Stimulated activated CD8-positive, alpha-beta memory T cell treated with anti-CD3 and anti-CD28 coated beads, Interleukin-15, amount 100 ng/mL, for 24 hours (primary cell): ENCODE measurements at places on chromosomes 12 and 14.

GRCh38 chr12:644818-645552 is 18.3 kb downstream of the NINJ2 start:
- DNase-seq: no peak

- no peak for DNase-seq
Observed at GRCh38 chr12:66541426-66541825, 137.4 kb downstream of the GRIP1 start.

- DNase-seq: no peak
Observed at GRCh38 chr12:69835081-69835480, 10.1 kb downstream of the MYRFL start.

DNA sequence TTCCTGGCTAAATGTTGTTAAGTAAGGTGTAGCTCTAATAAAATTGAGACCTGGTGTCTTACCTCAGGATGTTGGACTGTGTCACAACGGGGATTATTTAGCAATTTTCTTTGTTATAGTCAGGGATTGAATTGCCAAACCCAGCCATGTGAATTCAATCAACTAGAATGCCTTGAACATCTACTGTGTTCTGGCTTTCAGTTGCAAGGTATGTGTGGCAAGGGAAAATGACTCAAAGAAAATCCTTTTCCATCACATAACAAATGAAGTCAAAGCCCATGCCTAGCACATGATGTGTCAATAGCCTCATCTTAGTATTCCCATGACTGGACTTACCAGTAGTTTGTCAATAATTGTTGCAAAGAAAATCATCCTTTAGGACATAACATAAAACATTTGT is 519.8 kb upstream of the FLRT2 start:
- no peak for DNase-seq

- DNase-seq: no peak
Observed at GRCh38 chr14:70442750-70443149, 9.2 kb upstream of the ADAM21 start.

DNA sequence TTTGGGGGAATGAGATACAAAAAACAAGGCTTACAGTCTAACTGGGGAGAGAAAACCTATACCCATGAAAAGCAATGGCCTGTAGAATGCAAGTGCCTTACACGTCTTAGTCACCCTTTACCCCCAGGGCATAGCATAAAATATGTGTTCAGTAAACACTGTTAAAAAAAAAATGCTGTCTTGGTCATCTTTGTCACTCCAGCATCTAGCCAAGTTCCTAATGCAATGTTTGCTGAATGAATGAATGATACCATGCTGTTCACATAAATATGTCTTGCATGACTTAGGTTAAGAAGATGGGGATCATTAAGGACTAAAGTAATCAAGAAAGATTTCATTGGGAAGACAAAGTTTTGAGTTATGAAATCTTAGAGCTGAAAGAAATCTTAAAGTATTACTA is 38.5 kb downstream of the PPP2R5E start:
- no peak for DNase-seq

GRCh38 chr12:230925-231671 is 17.1 kb upstream of the SLC6A12 start:
- DNase-seq: no peak

DNA sequence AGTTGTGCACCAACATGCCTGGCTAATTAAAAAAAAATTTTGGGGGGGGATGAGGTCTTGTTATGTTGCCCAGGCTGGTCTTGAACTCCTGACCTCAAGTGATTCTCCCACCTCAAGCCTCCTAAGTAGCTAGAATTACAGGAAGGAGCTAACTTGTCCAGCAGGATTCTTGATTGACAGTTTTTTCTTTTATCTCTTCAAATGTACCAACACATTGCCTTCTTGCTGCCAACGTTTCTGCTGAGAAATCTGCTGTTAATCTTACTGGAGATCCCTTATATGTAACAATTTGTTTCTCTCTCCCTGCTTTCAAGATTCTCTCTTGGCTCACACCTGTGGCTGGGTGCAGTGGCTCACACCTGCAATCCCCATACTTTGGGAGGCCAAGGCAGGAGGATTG is 22.4 kb upstream of the MARK3 start:
- no peak for DNase-seq

DNA sequence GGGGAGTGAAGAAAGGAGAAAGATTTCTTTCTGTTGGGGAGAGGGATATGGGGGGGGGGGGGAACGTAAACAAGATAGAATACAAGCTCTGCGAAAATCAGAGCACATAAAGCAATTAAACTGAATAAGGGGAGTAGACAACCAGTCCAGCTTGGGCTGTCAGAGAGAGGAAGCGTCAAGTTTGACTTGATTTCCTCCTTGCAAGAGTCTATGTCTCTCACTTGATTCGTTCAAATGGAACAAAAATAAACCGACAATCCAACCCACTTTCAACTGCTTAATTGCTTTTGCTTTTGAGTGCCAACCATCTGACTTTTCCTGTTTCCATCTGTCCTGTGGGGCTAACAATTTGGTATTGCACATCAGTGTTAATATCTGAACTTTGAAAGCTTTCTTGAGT is 942 bp downstream of the SYT1 start:
- DNase-seq: no peak

GRCh38 chr14:69281450-69282169 is 21.7 kb downstream of the GALNT16 start:
- DNase-seq: no peak

GRCh38 chr14:90062127-90062794 is 467 bp downstream of the KCNK13 start:
- no peak for DNase-seq

DNA sequence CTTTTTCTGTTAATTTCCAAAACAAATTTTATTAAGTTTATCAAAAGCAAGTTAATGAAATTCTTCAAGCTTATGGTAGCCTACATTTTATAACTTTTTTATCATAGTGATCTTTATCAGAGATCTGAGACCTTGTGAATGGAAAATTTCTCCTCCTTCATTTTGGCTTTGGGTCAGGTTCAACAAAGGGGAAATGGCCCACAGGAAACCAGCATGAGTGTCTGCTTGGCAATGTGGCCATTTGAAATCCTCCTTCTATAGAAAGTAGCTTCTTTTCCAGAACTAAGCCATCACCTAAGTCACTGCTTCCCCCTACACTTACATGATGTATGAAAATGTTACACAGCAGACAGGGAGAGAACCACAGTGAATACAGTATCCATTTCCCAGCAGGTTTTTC is 1.6 kb downstream of the RHOJ start:
- no peak for DNase-seq

GRCh38 chr12:111406474-111407376 is 1.0 kb downstream of the SH2B3 start:
- DNase-seq: no peak

DNA sequence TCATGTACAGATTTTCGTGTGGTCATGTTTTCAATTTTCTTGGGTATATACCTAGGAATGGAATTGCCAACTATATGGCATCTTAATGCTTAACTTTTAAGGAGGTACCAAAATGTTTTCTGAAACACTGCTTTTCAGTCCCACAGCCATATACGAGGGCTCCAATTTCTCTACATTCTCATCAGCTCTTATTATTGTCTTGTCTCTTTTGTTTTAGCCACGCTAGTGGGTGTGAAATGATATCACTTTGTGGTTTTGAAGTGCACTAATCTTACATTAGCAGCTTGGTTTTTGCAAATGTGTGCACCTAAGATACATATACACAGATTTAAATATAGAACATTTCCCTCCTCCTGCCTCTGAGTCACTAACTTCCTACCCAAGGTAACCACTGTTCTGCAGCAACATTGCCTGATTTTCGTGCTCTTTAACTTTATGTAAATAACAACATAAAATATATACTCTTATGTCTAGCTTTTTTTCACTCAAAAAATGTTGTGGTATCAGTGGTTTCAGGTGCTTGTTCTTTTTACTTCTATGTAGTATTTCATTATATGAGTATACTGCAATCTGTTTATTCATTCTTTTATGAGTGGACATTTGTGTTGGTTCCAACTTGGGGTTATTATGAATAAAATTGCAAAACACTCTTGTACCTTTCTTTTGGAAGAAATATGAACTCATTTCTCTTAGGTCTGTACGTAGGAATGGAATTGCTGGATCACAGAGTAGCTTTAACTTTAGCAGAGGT is 73.1 kb downstream of the ZFP36L1 start:
- DNase-seq: no peak

DNA sequence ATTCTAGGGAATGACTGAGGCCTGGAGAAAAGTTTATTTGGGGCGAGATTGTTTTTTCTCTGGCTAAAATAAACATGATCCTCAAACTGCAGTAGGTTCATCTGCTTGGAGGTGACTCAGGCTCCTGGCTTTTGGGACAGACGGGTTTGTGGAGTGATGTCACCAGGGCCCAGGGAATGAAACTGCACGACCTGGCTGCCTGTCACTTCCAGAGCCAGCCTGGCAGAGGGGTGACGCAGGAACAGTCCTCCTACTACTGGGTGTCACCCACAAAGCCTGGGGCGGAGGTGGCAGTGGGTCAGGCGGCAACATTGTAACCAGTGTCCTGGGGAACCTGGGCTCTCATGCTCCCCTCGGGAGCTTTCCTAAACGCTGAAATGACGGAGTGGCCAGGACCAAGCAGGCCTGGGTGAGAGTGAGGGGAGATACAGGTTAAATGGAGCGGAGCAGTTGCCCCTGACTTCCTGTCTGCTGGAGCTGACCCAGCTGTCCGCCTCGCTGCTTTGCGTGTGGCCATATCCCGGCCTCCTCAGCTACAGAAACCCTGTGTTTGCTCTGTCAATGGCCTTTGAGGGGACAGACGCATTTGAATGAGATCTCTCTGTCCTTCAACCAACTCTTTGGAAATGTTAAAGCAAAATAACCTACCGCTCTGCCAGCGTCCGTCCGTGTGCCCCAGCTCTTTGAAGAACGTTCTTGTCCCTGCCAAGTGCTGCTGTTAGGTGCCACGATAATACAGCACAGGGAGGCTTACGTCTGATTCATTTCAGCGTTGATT is 6.5 kb downstream of the HIP1R start:
- no peak for DNase-seq

DNA sequence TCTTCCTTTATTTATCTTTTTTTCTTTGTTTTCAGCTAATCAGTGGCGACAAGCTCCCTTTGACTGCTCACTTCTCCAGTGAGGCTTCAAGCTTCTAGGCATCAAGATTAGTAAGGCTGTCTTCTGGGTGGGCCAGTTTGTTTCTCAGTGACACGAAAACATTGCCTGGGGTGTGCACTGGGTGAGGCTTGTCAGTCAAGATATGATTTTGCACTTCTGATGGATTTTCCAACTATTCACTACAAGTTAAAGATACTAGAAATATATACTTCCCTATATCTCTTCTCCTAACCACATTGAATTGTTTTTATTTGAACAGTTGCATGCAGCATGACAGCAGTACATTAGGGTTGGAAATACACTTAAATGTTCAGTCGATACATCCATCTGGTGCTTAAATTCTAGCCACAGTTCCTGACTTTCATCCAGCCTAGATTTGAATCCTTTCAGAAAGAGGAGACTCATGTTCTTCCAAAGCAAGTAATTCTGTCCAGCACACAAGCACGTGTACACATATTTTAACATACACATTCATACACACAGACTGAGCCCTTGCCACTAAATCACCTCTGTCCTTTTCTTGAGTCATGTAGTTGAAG is 275.6 kb upstream of the NOVA1 start:
- DNase-seq: no peak

- DNase-seq: no peak
Observed at GRCh38 chr12:64612843-64613242, 2.5 kb downstream of the RASSF3 start.

DNA sequence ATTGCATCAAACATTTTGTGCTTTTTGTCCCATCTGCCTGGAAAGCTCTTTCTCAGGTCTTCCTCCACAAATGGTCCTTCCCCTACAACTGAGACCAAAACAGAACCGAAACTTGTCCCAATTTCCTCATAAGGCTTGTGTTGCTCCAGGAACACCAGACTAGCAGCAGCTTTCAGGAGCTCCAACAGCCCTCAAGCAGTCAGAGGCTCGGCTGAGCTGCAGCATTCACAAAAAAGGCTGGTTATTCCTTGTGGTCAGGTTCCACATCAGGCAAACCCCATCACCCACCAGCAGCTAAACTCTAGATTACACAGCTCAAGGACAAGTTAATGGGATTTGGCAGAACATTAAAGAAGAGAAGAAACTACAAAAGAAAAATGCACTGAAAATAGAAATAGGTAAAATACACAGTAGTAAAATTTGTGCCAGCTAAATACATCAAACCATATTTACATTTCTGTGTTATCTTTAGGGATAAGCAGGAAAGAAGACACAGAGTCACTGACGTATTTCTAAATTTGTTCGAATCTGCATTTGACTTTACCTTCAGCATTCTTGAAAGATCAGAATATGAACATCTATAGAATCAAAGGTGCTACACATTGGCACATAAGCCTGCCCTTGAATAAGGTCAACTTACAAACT is 141.2 kb downstream of the STXBP6 start:
- DNase-seq: no peak

GRCh38 chr14:105139831-105140239 is 28.7 kb downstream of the JAG2 start:
- no peak for DNase-seq

- no peak for DNase-seq
Observed at GRCh38 chr14:51972566-51972965, 16.8 kb upstream of the RTRAF start.

- DNase-seq: no peak
Observed at GRCh38 chr14:68896132-68896531, 83.0 kb downstream of the ACTN1 start.

DNA sequence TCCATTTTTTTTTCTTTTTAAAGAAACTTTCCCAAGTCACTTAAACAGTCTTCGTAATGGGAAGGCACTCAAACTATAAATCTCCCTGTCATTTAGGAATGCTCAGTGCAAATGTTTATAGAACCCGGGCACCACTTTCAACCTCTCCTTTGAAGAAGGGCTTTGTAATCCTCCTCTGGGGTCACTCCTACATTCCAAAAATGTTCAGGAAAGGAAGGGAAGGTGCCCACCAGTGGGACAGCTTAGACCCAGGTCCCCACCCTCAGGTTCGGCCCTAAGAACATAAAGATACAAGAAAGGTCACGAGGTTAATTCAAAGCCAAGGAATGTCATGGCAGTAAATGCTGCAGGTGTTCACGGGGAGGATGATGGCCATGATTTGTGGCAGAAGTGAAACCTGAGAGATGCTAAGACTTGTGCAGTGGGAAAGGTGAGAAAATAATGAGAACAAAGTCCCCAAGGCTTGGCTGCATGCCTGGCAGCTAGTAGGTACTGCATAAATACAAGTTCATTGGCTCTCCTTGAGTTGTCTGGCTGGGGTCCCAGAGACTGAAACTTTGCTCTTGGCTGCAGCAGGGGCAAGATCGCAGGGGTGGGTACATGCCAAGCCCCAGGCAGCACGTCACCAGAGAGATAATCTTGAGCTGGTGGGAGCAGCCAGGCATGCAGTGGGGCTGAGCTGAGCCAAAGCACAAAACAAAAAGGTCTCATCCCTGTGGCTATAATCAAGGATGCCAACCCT is 21.1 kb downstream of the KRT18 start:
- no peak for DNase-seq

DNA sequence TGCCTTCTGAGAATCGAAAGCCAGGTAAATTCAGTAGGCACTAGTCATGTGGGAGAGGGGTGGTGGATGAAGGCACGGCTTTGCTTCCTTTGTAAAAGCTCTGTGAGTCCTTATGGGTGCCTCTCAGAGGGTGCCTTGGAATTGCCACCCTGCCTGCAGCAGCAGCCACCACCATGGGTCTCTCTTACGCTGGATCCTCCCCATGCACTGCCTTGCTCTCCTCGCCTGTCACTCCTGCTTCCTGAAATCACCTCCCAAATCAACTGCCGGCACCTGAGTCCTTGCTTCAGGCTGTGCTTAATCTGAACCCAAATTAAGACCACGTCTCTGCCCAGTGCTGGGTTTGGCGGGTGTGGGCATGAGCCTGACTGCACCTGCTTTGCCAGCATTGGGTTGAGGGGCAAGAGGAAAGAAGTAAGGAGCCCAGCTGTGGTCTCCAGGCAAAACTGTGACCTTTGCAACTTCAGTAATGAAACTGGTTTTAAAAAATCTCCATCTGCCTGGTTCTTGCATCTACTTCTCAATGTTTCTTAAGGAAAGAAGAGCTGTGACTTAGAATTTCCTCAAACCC is 55.9 kb upstream of the CLMN start:
- DNase-seq: no peak
